Stimulated activated CD8-positive, alpha-beta memory T cell treated with anti-CD3 and anti-CD28 coated beads, Interleukin-15, amount 100 ng/mL, for 4 hours (primary cell): ENCODE measurements at places on chromosomes 1 and 21.

DNA sequence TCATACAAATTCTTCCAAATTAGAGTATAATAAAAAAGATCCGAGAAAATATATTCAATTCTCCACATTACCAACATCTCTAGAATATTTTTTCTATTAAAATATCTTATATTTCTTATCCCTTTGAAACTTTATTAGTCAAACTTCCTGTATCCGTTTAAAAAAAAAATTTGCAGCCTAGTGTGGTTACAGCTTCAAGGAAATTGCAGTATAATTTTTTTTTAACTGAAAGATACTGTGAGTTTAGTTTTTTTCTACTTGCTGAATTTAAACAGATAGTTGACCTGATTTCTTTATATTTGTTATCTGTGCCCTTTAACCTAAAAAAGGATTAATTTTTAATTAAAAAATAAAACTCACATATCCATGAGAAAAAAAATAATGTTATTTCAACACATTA, 1.5 kb downstream of the RGS18 start:
- DNase-seq: no peak

DNA sequence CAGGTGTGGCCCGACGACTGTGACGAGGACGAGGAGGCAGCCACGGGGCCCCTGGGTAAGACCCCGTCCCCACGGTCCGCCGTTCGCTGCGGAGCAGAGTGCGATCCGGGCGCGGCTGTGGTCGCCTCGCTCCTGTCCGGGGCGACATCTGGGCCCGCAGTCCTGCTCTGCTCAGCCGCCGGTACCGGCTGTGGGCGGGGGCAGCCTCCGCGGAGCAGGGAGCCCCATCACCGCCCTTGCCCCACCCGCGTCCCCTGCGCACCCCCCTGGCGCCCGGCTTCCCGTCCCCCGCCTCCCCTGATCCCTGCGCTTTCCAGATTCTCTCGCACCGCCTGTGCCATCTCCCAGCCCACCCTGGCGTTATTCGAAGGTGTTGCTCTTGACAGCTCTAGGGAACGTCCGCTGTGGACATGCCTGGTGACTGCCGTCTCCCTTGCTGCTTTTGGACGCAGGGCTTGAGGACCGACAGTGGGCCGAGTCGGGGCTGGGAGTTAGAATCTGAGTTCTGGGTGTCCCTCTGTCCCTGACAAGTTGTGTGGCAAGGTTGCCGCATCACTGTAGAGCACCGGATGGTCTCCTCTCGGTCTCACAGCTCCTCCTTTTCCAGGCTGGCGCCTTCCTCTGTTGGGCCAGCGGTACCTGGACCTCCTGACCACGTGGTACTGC, 596 bp downstream of the TOR3A start:
- no peak for DNase-seq

- DNase-seq: no peak
Observed at GRCh38 chr1:168553680-168554553, 10.1 kb upstream of the XCL2 start.

DNA sequence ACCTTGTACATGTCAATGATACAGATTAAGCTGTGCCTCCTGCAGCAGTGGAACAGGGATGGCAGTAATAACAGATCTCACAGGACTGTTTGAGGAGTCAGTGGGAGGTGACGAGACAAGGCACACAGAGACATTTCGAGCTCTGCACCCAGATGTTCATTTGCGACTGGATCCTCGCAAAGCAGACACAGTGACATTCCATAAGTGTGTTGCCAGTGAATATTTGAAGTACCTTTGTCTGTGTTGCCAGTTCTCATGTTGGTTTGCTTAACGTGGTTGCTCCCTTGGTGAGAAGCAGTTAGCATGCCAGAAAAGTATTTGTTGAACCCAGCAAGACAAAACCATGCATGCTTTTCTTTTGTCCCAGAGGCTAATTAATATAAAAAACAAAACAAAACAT, 67.0 kb downstream of the NID1 start:
- no peak for DNase-seq

DNA sequence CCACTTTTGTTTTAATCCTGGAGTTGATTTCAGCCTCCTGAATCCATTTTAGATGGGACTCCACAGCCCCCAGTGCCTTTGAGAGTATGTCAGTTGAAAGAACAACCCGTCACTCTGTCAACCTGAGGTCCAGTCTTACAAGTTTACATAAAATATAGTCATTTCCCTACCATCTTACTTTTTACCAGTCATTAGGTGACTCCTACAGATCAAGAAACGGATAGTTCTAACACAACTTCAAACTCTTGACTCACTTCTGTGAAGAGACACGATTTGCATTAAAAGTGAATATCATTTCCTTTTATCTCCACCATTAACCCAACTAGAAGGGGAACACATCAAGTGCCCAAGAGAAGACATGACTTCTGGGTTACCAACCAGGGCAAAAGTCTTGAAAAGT, 147.1 kb downstream of the NTPCR start:
- DNase-seq: no peak

DNA sequence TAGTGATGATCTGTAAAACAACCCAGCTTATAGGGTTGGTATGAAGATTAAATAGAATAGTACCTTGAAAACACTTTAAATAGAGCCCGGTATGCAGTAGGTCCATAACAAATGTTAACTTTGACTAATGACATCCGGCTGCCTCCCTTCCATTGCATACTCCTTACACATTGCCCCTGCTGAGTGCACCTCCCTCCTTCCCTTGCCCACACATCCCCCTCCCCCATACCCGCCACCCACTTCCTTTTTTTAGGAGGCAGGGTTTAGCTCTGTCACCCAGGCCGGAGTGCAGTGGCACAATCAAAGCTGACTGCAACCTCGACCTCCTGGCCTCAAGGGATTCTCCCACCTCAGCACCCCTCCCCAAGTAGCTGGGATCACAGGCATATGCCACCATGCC, 24.4 kb upstream of the ZC3H12A start:
- DNase-seq: peak; percentile 23

DNA sequence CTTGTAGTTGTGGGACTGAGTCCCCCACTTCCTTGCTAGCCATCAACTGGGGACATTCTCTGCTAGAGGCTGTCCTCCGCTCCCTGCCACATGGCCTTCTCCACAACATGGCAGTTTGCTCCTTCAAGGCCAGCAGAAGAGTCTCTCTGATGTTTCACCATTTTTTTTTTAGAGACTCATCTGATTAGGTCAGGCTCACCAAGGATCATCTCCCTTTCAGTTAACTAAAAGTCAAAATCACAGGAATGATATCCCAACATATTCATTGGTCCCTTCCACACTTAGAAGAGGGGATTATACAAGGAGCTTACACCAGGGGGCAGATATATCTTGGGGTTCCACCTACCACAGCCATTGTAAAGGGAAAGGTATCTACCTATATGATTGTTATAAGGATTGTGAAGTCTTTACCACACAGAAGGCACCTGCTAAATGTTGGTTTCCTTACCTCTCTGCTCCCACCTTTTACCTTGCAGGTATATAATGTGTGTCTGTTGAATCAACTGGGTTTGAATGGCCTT, 23.3 kb downstream of the RIMKLA start:
- DNase-seq: no peak

GRCh38 chr1:109255097-109255651, 5.8 kb downstream of the CELSR2 start:
- DNase-seq: no peak

DNA sequence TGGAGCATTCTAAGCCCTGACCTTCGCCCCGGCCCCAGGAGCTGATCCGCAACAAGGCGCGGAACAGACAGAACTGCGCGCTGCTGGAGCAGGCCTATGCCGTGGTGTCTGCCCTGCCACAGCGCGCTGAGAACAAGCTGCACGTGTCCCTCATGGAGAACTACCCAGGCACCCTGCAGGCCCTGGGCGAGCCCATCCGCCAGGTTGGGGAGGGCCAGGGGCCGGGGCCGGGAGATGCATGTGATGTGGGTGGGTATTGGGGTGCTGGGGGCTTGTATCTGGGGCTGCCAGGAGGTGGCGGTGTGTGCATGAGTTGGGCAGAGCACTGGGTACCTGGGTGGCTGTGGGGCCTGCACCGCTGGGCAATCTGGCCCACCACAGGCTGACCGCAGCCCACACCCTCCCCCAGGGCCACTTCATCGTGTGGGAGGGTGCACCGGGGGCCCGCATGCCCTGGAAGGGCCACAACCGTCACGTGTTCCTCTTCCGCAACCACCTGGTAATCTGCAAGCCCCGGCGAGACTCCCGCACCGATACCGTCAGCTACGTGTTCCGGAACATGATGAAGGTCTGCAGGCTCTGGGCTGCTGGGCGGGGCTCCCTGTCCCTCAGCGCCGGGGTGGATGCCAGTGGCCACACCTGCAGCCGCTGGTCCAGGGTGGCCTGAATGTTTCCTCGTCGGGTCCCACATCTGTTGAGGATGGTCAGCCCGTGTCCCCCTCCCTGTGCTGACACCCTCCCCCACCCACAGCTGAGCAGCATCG, 65.8 kb downstream of the TRIM11 start:
- no peak for DNase-seq

GRCh38 chr1:67921725-67922489, 88.6 kb upstream of the GNG12 start:
- no peak for DNase-seq
